Left renal pelvis (tissue), 4 donors: ENCODE measurements at places on chromosomes 2 and 18.

GRCh38 chr2:231601356-231602229, 8.9 kb downstream of the TEX44 start:
- peak; percentile 70 for DNase-seq

DNA sequence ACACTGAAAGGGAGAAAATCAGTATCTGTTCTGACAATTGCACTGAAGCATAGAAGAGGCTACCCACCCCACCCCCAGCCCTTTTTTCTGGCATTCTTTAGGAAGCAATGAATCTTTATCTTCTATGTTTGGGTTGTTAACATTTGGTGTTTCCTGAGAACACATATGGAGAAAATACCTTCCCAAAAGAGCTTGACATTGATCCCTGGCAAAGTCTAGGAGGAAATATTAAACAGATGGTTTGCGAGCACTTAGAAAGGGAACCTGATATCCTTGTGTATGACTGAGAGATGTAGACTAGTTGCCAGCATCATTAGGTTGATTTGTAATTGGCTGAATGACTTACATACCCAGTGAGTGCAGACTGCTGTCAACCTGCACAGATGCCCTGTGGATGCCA, 42.9 kb downstream of the DOK1 start:
- DNase-seq: no peak

DNA sequence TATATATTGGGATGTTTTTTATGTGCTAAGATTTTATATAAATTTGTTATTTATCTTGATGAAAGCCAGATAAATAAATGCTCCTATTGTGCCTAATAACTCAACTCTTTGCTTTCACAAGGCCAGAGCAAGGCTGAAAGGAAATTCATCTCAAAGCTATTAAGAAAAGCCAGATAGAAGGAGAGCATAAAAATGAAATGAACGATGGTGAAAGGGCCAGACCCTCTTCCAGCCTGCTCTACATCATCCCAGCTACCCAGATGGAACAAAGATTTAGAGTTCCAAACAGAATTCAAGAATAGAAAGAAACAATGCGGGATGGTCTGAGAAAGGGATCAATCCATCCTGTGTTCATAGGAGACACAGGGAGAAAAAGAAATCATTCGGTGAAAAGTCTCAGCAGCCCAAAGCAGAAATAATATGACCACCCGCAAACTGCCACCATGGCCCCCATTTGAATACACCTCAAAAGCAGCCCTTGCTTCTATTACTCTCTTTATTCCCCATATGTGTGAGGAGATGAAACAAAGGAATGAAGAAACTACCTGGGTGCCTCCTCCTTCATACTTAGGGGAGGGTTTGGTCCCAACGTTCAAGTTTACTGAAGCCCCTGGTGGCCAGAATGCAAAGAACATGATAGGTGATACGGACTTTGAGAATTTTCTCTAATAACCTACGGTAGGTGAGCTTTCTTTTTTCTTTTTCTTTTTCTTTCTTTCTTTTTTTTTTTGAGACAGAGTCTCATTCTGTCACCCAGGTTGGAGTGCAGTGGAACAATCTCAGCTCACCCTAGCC, 110.1 kb upstream of the FBXO11 start:
- no peak for DNase-seq

DNA sequence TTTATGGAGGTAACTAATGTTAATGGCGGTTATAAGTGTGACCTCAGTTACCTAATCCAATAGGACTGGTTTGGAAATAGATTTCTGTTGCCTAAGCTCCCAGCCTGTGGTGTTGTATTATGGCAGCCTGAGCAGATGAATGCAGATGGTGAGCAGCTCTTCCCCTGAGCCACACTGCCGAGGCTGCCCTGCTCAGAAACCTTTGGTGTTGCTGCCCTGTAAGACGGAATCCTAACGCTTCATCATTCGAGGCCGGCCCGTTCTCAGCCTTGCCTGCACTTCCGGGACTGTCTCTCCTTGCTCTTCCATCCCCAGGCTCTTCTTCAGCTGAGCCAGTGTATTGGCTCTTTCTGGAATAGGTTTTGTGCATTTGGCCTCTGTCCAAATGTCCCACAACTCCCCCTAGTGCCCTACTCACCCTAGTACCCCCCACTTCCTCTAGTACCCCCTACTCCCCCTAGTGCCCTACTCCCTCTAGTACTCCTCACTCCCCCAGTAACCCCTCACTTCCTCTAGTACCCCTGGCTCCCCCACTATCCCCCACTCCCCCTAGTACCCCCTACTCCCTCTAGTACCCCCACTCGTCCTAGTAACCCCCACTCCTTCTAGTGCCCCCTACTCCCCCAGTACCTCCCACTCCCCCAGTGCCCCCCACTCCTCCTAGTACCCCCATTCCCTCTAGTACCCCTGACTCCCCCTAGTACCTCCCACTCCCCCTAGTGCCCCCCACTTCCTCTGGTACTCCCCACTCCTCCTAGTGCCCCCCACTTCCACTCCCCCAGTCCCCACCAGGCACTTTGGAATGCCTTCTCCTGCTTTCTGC, 106.0 kb upstream of the TAF1B start:
- no peak for DNase-seq

DNA sequence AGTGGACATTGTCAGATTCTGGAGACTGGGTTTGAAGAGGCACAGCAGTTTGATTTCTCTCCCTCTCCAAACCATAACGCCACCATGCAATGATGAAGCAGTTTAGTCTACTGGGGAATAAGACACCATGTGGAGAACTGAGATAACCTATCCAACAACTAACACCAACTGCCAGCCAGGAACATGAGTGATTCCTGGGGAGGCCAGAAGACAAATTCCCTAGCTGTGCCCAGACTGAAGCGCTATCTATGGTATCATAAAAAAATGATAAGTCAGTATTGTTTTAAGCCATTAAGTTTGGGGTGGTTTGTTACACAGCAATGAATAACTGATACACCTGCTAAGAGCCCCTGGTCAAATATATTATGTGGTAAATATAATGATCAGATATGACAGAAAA, 129.3 kb downstream of the EXOC6B start:
- DNase-seq: no peak

DNA sequence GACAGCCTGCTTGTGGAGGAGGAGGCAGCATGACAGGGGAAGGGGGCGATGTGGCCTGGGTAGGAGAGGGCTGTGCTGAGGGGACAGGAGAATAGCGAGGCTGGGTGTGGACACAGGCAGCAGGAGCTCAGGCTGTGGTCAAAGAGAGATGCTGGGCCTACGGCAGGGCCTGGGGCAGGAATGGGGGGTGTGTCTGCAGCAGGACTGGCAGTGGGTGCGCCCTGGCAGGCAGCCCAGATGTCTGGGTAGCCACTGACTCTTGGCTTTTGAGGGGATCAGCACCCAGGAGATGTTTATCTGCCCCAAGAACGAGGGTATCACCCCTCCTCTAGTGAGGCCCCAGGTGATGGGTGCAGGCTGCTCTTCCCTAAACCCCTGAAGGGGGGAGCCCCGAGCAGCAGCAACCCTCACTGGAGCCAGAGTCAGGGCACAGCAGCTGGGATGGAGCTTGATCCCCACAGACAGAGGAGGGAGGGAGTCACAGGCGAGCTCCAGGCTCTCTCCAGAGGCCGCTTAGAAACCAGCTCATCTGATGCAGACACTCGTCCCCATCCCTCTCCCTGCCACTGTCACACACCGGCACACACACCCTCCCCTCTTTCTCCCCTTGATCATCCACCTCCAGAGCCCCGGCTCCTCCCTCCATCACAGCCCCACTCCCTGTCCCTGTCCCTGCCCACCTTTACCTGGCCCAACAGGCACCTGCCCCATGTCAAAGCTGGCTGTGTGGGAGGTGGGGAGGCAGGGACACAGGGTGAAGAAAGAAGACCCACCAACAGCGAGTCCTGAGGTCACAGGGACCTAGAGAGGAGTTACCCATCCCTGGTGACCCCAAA, 29.8 kb upstream of the TNS1 start:
- no peak for DNase-seq

GRCh38 chr2:63814114-63814513, 27.6 kb upstream of the UGP2 start:
- no peak for DNase-seq

DNA sequence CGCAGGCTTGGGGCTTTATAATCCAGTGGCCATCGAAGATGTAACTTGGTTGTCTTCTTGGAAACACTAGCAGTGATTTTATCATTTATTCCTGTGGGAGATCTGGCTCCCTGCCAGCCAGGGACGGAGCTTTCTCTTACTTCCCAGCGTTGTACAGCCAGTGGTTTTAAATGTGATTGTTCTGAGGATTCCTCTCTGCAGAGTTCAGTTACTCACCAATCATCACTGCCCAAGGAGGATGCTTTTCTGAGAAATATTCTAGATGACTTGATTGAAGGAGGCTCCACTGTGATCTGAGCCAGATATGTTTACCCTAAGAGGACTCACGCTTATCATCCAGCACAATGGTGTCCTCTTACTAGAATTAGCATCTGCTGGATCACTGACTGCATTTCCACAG, 744.3 kb downstream of the RNF144A start:
- DNase-seq: no peak
